ENCODE measurements at places on chromosomes 5 and 9.

DNA sequence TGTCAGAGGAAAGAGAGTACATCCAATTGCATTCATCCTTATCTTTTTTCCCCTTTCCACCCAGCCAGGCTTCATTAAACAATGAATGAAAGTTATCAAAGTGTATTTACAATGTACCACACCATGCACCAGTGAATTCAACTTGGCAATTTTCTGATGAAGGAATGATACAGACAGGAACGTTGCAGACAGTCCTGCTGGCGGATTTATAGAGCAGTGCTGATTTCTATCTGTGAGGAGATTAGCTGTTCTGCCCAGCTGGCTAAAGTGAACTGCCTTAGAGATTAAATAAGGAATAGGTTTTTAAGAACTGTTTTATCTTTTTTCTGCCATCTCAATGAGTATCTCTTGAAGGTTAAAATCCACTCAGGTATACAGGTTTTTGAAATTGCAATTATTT lies 403.9 kb downstream of the CDH18 start:
- DNase-seq = no peak

- no peak for DNase-seq
These were observed 16.5 kb downstream of the SH3TC2 start for GRCh38 chr5:149046196-149046829.

DNA sequence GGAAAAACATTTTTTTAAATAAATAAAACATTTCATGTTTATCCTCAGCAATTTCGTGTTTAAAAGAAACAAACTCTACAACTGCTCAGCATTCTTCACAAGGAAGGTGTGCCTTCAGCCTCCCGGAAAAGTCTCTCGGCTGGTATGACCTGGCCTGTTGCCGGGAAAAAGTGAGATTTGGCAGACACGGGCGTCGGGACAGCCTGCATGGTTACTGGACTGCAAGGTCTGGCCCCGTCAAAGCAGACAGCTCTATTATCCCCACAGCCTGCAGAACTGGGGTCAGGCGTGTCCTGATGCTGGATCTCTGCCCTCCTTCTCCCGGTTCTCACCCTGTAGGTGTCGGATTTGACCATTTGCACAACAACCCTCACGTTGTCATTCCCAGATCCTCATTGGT lies 120.3 kb upstream of the SPATA31C2 start:
- DNase-seq = no peak

DNA sequence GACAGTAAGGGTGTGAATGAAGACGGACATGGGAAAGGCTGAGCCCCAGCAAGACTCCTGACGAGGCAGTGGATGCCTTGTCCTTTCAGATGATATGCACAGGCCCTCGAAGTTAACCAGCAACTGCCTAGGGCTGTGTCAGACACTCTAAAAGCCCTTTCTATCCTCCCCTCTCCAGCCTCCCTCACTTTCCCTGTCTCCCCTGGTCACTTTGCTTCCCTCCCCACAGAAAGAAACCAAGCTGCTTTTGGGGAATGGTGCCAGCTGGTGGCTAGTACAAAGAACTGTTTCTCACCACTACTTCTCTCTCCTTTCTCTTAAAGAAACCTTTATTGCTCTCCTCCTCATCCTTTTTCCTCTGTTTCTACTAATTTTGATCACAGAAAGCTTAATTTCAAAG lies 21.4 kb downstream of the LHFPL2 start:
- no peak for DNase-seq

DNA sequence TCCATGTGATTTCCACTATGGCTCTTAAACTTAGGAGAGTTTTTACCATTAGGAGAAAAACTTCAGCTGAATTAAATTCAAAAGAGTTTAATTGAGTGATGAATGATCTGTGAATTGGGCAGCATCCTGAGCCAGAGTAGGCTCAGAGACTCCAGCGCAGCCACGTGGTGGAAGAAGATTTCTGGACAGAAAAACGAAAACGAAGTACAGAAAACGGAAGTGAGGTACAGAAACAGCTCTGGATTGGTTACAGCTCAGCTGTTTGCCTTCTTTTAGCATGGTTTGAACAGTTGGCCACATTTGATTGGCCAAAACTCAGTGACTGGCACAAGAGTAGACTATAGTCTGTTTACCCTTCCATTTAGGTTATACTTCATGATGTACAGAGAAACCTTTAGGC lies 69.2 kb upstream of the PLPP1 start:
- DNase-seq = no peak

GRCh38 chr5:76958991-76959767 lies 6.3 kb downstream of the CRHBP start:
- no peak for DNase-seq

- DNase-seq = no peak
These were observed 5.1 kb downstream of the MED10 start for GRCh38 chr5:6373081-6373846.

DNA sequence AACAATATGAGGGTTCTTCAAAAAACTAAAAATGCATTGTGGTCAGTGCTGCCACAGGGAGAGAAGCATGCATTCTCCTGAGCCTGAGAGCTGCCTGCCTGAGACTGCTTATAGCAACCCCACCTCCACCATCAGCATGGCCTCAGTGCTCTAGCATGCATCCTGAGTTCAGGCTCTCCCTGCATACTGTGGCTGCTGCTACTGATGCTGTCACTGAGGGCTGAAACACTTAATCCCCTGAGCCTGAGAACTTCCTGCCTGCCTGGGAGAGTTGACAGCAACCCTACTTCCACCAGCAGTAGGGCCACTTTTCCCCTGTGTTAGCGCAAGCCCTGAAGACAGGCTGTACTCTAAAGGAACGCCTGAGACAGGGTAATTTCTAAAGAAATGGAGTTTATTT lies 206.0 kb downstream of the FBXO4 start:
- no peak for DNase-seq

DNA sequence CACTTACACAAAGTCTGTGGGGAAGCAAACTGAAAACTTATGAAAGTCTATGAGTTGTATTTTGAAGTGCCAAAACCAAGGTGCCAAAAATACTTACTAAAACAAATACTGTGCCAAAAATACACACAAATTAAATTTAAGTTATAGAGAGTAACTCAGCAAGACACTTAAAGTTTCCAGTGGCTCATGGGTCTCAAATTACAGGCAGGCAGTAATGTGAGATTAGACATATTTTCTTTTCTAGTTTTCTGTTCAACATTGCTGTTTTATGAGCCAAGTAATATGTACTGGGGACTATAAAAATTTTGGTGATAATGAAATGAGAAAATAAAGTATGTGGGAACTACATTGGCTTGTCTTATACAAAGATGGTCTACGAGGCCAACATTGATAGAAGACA lies 172.2 kb upstream of the SNX2 start:
- no peak for DNase-seq

- DNase-seq = peak; percentile 95
These were observed 35.8 kb downstream of the VLDLR start for GRCh38 chr9:2657427-2657826.

DNA sequence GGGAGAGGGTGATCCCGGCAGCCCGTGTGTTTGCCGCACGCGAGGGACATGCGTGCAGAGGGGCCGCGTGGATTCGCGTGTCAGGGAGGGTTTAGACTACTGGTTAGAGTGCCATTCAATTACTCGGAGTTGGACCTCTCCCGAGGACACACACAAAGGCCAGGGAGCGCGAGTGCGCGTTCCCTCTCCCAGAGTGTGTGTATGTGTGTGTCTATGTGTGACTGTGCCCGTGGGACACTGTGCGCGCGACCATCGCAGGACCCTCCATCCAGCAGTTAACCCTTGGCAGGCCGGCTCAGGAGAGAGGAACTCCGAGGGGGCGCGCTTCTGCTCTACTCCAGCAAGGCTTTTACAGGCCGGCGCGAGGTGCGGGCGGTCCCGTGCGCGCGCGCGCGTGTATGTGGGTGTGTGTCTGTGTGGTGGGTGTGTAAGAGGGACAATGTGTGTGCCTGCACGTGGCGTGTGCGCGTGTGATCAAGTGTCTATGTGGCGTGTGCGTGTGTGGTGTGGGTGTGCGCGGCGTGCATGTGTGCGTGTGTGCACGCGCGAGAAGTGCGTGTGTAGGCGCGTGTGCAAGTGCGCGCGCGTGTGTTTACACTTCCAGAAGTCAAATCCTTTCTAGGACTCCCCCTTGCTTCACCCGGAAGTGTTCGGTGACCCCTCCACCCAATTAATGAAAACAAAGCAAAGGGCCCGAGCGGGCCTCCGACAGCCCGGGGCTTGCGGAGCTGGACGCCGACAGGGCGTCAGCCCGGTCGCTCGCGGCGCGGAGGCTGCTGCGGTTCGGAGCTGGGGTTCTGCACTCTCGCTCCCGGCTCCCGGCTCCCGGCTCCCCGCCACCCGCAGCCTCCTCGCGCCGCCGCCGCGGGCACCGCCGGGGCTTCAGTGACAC lies 75.3 kb upstream of the TBCA start:
- no peak for DNase-seq

DNA sequence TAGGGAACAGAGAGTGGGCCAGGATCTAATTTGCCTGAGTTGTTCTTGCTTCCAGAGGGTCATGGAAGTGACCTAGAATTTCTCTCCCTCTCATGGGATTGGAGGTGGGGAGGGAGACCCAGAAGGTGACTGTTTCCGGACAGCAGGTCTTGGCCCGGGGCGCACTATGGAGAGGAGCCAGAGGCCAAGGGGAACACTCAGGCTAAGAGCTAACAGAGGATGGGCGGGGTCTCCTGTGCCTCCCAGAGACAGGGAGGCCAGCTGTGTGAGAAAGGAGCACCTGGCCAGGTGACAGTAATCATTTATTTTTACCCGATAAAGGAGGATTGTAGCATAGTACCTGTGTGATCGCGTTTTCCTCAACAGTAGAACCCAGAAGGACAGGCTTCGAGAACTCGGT lies 50.9 kb upstream of the ANKH start:
- no peak for DNase-seq

DNA sequence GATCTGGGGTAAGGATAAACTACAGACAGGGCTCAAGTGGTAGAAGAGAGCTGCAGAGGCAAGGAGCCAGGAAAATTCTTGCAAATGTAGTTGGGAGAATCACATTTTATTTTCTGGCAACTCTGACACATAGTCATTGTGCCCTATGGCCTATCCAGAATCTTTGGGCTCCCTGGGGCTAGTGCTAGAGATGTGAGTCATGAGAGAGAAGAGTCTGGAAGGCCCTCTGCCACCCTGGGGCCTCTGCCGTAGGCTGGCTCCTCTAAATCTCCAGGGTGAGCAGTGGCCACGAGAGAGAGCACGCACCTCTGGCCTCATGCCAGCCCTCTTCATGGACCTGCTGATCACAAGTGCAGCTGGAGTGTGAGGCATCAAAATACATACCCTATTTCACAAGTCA lies 74.3 kb upstream of the SSBP2 start:
- DNase-seq = no peak

- no peak for DNase-seq
These were observed 200.5 kb upstream of the POU5F2 start for GRCh38 chr5:93941897-93942296.

- DNase-seq = no peak
These were observed 998.9 kb upstream of the CDH6 start for GRCh38 chr5:30194595-30194994.

DNA sequence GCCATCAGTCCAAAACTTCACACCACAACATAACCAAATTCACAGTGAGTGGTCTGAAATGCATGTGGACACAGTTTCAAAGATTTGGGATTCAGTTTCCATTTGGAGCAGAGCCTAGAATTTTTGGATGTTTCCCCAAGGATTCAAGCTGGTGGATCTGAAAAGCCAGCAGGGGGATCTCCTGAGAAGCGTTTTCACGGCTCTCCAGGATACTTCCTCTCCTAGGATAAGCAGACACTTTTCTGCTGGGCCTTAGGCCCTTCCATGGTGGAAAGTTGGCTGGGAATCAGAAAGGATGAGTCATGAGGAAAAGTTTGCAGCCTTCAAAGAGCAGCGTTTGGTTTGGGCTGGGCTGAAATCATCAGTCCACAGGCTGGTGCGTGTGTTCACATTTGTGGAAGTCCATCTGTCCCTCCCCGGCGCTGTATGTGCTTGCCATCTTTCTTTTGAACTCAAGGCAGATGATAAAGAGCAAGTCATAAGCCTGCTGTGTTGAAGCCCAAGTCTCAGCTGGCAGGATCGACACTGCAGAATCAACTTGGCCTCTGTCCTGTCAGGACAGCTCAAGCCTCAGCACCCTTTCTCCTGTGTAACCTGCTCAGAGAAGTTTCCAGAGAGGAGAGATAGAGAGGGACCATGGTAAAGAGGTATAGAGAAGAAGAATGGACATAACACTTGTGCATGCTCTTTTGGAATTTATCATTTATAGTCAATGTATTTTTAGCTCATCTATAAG lies 152.6 kb upstream of the MSX2 start:
- DNase-seq = no peak

- no peak for DNase-seq
These were observed 5.2 kb downstream of the GNAQ start for GRCh38 chr9:78026416-78026815.

- no peak for DNase-seq
These were observed 123.3 kb upstream of the MVB12B start for GRCh38 chr9:126203313-126203712.

DNA sequence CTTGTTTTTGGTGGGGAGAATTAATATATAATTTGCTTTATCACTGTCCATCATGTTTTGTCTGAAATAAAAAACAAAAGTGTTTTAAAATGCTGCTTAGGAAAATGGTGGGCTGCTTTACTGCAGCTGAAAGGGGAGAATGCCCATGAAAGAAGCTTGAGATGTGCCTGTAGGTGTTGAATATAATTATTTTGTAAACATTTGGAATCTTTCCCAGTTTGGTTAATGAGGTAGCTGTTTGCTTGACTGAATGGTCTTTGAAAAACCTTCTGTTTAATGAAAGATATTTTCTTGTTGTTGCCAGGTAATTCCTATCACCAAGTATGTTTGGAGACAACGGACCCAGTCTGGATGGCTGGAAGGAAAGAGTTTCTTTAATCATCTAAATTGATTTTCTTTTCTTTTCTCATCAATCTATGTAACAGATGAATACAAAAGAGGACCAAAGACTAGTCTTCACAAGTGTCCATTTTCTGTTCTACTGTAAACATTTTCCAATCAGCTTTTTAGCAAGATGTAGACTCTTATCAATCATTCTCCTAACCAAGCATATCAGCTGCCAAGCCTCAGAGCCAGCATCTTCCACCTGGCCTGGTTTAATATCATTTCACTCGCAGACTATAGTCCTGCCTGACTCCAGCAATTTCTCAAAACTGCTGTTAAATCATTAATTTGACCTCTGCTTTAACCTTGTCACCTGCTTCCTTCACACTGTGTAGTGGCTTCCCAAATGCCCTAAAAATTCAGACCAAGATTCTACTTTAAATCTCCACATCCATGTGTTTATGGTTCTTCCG lies 441.2 kb upstream of the CHD1 start:
- no peak for DNase-seq

GRCh38 chr5:34914671-34915138 lies 599 bp downstream of the RAD1 start:
- DNase-seq = no peak

- DNase-seq = no peak
These were observed 28.5 kb downstream of the COL5A1 start for GRCh38 chr9:134670042-134670525.

- DNase-seq = no peak
These were observed 3.5 kb downstream of the PRXL2C start for GRCh38 chr9:96651626-96652025.

- DNase-seq = no peak
These were observed 177.6 kb upstream of the SMARCA2 start for GRCh38 chr9:1837453-1838084.

DNA sequence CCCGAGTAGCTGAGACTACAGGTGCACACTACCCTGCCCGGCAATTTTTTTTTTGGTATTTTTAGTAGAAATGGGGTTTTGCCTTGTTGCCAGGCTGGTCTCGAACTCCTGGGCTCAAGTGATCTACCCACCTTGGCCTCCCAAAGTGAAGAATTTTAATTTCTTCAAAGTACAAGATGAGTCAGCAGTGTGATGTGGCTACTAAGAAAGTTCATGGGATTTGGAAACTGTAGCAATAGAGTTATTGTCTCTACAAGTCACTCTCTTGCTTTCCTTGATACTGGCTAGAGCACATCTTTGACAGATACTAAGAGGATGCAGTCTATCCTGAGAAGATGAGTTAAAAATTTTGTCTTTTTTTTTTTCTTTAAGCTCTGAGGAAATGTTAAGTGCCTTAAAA lies 1.6 kb downstream of the CREB3 start:
- no peak for DNase-seq
